ENCODE measurements at places on chromosomes 1 and 21.

DNA sequence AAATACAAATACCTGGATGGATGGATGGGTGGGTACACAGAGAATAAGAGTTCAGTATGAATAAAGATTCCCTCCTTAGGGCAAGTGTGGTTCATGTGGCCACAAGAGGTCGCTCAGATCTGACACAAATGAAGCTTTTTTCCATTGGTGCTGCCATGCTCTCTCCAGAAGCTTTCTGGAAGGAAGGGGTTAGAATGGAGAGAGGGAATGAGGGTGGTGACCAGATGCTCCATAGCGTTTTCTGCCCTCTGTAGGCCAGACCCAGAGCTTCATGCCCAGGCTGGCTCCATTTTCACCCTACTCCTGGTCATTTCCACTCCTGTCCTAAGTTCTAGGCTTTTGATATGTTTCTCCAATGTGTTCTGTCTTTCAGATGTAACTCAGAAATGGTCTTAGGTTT lies 3.3 kb upstream of the FCRL6 start:
- no peak for DNase-seq

GRCh38 chr1:187051618-187052232 lies 223.0 kb downstream of the PLA2G4A start:
- no peak for DNase-seq

DNA sequence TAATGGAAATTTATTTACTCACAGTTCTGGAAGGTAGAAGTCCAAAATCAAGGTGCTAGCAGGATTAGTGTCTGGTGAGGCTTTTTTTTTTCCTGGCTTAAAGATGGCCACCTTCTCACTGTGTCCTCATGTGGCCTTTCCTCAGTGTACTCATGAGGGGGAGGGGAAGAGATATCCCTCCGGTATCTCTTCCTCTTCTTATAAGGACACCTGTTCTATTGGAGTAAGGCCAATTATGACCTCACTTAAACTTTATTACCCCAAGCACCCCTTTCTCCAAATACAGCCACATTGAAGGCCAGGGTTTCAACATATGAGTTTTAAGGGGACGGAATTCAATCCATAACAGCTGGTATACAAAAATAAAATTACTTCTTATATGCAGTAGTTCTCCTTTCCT lies 203.7 kb upstream of the C1orf87 start:
- DNase-seq: no peak

- no peak for DNase-seq
Observed at GRCh38 chr21:38183961-38184360, 72.8 kb upstream of the KCNJ15 start.

- DNase-seq: no peak
Observed at GRCh38 chr1:211843018-211843417, 12.5 kb upstream of the LPGAT1 start.

- no peak for DNase-seq
Observed at GRCh38 chr1:192038567-192038966, 119.7 kb upstream of the RGS18 start.

GRCh38 chr1:67162954-67163353 lies 3.3 kb upstream of the IL23R start:
- peak; percentile 43 for DNase-seq

GRCh38 chr1:30135698-30136097 lies 587.7 kb downstream of the MATN1 start:
- no peak for DNase-seq

GRCh38 chr1:93576346-93576745 lies 105.3 kb downstream of the BCAR3 start:
- DNase-seq: no peak

DNA sequence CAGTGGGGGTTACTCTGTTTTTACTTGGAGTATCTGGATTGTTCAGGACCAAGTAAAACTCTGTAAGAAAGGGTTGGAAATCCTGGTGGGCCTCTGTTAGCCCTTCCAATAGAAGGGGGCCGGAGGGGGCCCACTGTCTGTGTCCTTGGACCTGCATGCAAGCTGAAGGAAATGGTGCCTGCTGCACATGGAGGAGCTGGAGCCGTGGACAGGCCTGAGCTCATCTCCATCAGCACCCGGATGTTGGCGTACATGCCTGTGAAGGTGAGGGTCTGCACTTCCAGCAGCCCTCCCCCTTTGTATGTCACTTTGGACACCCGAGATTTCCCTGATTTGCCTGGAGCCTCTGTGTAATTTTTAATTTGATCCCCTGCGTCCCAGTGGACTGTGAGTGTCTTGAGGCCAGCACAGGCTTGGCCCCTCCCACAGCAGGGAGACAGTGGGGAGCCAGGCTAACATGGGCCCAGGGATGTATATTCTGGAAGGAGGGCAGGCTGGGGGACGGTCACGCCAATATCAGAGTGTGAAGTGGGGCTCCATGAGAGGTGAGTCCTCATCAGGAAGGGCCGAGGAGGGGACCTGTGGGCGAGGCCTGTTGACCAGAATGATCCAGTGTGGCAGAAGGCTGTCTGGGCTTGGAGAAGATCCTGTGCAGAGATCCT lies 16.8 kb downstream of the GALNT2 start:
- no peak for DNase-seq

DNA sequence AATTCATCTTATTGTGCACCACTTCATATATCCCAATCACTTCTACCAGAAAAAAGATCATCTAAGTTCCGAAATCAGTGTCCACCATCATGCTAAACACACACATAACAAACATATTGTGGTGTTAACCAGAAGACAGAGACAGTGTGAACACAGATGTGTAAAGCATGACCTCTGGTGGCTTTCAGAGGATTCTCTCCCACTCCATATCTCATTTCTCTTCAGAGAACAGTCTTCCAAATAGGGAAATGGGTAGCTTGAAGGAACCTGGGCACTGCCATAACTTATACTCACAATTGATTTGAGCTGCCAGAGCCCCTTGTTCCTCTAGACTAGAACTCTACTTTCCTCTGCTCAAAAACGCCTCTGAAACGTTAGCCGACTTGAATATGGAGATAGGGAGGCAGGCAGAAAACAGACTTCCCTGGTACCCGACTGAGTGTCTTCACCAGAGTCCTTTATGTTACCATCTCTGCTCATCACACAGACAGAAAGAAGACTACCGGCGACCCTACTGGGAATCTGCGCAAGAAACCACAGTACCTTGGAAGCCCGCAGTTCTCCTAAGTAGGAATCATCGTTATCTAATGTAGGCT lies 1.8 kb upstream of the ELAPOR1 start:
- no peak for DNase-seq

DNA sequence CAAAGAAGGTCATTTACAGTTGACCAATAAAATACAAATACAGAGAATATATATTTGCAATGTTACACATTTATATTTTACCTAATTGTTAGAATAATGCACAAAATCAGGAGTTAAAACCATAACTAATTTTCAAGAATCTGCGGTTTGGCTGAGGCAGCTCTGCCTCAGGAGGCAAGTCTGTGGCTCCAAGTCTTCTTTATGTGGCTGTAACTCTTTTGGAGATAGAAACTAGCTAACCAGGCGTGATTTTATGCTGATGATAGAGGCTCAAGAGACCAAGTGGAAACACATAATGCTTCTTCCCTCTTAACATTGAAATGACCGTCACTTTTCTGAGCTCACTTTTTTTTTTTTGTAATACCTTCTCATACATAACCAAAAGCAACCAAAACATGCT lies 744.7 kb upstream of the CXADR start:
- DNase-seq: no peak

DNA sequence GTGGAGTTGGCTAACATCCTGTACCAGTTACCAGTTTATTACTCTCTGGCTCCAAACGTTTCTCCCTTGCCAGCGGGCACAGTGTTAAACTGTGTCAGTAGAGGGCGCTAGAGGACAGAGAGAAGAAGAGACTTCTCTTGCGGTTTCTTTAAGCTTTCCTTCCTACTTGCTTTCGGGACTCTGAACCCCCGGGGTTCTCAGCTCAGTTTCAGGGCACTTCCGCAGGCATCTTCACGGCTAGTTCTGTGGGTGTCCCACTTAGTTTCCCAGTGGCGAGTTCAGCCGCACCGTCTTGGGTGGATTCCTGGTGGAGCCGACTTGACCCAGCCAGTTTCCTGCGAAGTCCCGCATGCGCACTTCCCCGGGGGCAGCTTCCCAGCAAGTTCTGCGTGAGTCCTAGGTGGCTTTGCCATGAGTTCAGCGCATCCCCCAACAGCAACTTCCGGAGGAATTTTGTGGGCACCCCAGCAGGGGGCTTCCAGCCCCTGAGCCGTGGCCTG lies 37.9 kb upstream of the BTG2 start:
- DNase-seq: peak; percentile 67

DNA sequence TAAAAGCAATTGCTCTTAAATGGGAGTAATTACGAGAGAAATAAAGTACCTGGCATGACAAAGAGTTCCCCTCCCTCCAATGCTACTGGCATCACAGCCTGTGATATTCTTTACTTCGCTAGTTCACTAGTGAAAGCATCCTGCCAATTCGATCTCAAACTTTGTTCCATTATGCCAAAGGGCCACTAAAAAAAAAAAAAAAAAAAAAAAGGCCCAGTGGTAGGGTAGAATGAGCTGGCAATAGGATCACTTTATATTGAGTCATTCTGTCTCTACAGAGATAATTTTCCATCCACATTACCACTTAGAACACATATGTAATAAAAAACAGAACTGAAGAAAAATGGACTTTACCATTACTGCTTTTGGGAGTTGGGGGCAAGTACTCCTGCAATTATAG lies 11.2 kb downstream of the PUM1 start:
- DNase-seq: no peak

GRCh38 chr1:168279253-168279652 lies 1.4 kb upstream of the TBX19 start:
- no peak for DNase-seq

GRCh38 chr1:67004176-67004575 lies 49.8 kb downstream of the SLC35D1 start:
- no peak for DNase-seq

GRCh38 chr1:26848499-26848898 lies 14.4 kb upstream of the SFN start:
- no peak for DNase-seq

- no peak for DNase-seq
Observed at GRCh38 chr1:35947547-35947946, 16.6 kb downstream of the AGO3 start.

DNA sequence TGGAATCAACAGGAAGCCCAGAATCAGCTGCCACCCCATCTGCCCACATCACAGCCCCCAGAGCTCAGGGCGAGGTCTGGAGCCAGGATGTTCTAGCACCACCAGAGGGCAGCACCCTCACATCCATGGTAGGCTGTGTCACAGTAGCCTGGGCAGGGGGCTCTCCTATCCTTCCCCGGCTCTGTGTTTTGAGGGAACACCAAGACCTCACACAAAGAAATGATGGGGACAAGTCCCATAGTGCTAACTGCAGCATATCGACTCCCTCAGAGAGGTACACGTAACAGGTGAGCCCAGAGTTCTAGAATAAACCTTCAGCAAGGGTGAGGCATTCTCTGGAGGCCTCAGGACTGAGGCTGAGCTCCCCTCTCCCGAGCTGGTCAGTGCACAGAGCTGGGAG lies 2.3 kb upstream of the KCNC4 start:
- peak; percentile 67 for DNase-seq

GRCh38 chr1:213381572-213382084 lies 330.6 kb downstream of the RPS6KC1 start:
- no peak for DNase-seq

GRCh38 chr1:149962736-149963135 lies 26.1 kb upstream of the MTMR11 start:
- DNase-seq: no peak

- DNase-seq: no peak
Observed at GRCh38 chr1:61083013-61083806, 849 bp downstream of the NFIA start.

DNA sequence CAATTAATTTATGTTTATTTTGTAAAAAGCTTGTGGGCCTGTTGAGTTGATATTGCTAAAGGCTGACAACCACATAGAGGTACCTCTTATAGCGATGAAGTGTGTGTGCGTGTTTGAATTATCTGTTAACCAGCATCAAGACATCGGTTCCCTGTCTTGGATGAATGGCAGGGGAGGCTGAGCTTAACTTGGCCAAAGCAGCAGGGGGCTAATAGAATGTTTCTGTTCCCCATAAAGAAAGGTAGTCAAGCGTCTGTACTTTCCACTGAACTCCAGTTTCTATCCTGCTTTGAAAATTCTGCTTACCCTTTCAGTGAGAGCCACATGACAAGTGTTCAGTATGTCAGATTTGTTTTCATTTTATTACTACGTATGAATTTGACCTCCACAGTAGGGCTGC lies 63.0 kb downstream of the ROR1 start:
- no peak for DNase-seq

GRCh38 chr21:35945089-35945671 lies 115.1 kb downstream of the SETD4 start:
- no peak for DNase-seq

GRCh38 chr1:110601332-110601731 lies 4.8 kb downstream of the KCNA2 start:
- DNase-seq: no peak

DNA sequence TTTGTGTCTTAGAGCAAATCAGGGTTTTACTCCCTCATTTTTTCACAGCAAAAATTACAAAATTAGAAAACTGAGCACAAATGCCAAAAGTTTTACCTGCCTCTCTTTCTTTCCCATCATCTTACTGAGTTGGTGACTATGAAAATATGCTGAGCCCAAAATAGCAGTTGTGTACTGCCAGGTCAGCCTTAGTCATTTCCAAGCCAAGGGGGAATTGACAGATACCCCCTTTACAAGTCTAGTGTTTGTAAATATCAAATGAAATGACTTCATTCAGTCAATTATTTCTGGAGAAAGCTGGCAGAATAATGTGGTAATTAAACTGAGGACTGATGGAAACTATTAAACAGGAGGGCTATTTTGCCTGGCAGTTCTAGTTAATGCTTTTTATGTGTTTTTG lies 11.4 kb upstream of the GORAB start:
- no peak for DNase-seq

- DNase-seq: no peak
Observed at GRCh38 chr1:48678710-48679505, 97.8 kb downstream of the BEND5 start.

DNA sequence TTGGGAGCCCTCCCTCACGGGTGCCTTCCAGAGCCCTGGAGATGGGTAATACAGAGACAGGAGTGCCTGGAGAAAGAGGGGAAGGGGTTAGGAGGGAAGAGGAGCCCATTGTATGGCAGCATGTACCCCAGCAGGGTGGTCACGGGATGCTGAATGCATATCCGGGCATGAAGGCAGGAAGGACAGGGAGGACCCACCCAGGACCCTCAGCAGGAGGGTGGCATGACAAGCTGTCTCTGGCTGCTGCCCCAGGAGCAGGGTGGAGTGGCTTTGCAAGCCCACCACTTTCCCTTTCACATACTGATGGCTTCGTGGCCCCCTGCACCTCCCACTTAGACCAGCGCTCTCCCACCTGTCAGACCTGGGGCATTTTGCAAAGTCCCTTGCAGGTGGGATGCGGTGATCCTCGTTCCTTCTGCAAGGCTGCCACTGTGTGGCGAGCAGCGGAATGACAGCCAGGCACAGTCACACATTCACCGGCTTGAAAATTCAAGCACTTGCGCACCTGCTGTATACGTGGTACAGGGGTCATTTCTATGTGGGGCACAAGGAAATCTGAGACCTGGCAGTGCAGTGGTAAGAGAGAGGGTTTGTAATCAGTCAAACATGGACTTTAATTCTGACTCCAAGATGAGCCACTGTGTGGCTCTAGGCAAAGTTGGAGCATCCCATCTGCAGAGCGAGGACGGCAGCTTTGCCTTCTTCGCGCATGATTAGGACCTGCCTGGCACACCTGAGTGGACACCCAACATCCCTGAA lies 53.2 kb upstream of the TMEM51 start:
- DNase-seq: peak; percentile 50

- no peak for DNase-seq
Observed at GRCh38 chr1:239315631-239316217, 70.6 kb upstream of the CHRM3 start.

- no peak for DNase-seq
Observed at GRCh38 chr1:119713039-119713748, 1.5 kb downstream of the PHGDH start.

Data from activated T-cell treated with anti-CD3 and anti-CD28 coated beads for 48 hours (primary cell).